Memory B cell (primary cell): ENCODE measurements at places on chromosomes 12 and 14.
A peak's percentile ranks its signal among the peaks of the same experiment; 100 is the strongest.

DNA sequence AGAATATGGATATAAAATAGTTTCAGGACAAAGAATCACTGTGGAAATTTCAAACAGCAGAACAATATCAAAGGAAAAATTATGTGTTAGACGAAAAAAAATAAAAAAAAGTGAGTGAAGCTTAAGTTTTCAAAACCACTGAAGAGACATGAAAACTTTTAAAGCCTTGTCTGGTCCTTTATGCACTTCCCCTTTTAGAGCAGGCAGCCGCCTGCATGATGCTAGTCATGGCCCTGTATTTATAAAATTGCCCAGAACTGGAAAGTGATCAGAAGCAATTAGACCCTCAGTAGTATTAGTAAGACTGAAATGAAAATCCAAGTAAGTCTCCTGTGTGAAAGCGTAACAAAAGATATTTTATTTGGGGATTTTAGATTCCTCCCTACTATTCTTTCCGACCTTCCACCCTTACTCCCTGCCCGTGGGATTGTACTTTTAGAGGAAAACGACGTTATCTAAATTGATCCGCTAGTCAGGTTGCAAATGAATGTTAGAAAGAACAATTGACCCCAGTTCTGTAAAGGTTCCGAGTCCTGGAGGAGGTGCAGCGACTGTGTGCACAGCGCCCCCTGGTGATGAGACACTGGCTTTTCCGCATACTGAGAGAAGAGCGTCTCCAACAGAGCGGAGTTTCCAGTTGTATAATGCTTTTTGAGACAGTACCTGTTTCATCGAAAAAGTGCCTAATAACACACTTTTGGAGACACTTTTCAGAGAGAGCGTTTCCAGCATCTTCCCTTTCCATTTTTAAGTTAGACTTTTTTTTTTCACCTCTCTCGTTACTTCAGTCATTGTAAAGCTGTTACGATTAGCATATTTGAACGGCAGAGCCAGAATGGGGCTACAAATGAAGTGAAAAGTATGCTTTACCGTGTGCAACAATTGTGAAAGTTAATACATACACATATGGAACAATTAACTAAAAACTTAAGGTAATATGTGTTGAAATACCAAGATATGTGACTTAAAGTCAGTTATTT, 12.4 kb downstream of the MGST1 start:
- no peak for DNase-seq

DNA sequence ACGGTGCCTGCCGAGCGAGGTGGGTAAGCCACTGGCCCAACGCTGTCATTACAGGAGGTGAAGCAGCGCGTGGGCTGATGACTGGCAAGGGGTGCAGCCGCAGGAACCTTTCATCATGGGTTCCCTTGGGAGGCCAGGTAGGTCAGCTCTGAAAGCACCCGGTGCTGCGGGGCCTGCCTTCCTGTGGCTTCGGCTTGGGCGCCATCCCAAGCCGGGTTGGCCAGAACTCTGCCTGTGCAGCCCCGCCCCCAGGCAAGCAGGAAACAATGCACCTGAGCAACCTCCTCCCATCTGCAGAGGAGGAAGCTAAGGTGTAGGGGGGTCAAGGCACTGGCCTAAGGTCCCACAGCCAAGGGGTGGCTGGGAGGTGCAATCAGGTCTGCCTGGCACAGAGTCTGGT, 20.0 kb upstream of the HHIPL1 start:
- no peak for DNase-seq

DNA sequence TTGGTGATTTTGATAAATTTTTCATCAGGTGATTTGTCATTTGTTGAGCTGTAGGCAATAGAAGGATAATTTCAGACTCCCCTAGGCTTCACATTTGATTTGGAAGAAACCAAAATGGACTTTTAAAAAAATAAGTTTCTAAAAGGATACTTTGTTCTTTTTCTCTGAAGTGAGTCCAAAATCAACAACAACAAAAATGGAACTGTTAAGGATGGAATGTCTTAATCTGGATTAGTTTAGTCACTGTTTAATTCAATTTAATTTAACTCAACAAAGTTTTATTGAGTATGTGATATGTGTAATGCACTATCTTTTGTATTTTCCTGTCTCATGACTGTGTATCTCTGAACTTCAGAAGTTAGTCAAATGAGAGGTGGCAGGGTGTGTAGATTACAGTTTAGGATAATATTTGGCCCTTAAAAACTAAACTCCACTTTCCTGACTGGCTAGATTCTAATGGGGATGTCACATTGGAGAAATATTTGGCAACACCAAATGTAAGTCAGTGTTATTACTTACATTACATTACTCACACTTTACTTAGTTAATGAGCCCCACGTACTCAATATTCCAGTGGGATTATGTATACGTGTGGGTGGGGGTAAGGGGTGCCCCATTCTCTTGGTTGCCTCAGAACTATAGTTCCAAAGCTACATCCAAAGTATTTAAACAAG, 209.7 kb downstream of the BCAT1 start:
- no peak for DNase-seq

- DNase-seq: no peak
Observed at GRCh38 chr14:60963761-60964160, 17.1 kb downstream of the TRMT5 start.

- peak; percentile 89 for DNase-seq
Observed at GRCh38 chr14:106556665-106557289, 1030.4 kb downstream of the TMEM121 start.

GRCh38 chr14:90368946-90369721, 27.7 kb upstream of the CALM1 start:
- DNase-seq: no peak

DNA sequence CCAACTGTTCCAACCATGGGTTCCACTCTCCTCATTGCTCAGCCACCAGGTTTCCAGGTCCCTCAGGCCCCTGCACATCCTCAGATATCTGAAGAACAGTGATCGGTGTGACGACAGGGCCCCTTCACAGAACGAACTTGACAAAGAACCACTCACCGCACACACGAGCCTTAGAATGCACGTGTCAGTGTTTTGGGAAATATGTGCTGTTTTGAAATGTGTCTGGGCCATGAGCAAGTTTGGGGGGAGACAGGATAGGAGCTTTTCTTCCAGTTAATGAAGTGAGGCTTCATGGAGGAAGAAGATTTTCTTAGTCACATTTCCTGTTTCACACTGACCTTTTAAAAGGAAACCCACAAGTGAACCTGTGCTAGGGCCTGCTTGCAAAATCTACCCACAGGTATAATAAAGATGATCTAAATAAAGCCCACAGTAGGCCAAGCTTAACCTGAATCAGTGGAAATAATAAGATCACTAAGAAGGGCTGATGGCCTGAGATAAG, 58.6 kb downstream of the ZFP36L1 start:
- no peak for DNase-seq

DNA sequence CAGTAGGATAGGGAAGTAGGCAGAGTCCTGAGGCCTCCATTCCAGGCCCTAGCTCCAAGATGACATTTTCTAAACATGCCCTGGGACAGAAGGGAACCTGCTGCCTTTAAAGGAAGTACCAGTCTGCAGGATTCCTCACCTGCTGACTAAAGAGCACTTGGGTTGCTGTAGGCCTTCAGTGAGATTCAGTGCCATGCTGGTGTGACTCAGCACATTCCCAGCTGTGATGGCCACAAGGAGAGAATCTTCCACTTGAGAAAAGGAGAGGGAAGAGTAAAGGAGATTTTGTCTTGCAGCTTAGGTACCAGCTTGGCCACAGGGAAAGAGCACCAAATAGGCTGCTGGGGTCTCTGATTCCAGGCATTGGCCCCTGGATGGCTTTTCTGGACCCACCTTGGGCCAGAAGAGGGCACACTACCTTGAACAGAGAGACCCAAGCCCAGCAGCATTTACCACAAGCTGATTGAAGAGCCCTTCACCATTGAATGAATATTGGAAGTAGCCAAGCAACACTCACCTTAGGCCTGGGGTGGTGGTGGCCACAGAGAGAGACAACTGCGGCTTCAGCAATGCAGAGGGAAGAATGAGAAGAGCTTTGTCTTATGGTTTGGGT, 498.3 kb downstream of the KCNH5 start:
- DNase-seq: no peak

DNA sequence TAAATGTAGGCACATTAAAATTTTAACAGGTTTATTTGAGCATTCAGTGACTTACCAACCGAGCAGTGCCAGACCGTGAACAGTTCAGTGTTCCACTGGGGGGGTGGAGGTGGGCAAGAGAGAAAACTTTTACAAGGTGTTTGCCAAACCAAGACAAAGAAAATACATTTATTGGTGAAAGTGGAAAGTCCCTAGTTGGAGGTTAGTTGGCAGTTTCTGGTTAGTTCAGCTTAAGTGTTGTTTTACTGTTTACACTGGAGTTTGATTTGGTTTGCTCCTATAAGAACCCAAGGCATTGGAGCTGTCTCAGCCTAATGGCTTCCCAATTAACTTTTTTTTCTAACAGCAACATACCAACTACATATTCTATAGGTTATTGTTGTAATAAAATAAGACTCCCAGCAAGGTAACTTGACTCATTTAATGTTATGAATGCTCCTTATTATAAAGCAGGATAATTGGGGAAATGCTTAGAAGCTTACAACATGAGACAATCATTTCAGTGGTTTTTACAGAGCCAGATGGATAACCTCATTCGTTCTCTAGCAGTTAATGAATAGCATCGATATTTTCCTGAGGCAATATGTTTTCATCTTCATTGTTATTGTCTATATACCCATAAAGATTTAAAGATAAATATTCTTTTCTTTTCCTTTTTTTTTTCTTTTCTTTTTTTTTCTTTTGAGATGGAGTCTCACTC, 115.8 kb downstream of the ETNK1 start:
- DNase-seq: no peak

GRCh38 chr12:6020930-6021329, 75.9 kb upstream of the ANO2 start:
- DNase-seq: no peak

- peak; percentile 36 for DNase-seq
Observed at GRCh38 chr14:106044949-106045596, 518.7 kb downstream of the TMEM121 start.

GRCh38 chr14:34049790-34050189, 98.9 kb upstream of the EGLN3 start:
- no peak for DNase-seq

GRCh38 chr12:121196902-121197301, 13.0 kb upstream of the P2RX4 start:
- no peak for DNase-seq

DNA sequence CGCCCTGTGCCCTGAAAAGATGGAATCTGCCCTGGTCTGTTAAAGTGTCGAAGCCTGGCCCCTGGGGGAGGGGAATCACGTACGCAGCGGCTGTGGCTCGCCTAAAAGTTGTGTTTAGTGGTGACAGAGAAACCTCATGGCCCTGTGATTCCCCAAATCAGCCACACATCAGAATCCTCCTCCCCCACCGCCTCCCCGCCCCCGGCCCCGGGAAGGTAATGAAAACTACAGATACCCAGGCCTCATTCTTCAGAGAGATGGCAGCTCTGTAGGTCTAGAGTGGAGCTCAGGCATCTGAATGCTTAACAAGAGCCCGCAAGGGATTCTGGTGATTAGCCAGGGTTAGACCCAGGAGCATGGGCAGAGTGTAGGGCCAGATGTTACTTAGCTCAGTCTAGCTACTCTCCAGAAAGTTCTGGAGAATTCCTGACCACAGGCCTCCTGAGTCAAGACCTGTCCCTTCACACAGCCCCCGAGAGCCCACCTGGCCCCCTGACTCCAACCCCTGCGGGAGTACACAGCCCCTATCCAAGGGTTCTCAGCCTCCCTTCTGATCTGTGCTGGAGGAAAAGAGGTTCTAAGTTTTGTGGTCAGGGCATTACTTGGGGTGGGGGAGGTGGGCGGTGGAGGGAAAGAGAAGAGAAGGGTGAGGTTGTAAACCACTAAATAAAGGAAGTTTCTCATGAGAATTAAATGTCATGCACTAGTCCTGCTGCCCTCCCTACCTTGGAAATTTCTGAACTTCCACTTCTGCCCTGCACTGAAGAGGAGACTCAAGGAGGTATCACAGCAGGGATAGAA, 114.8 kb downstream of the PLXNC1 start:
- peak; percentile 32 for DNase-seq
